ENCODE measurements at places on chromosomes 5 and 9. TPM values are rescaled to one million over a fixed set of nuclear protein-coding genes. Genes with fewer than 3 reads are reported as not detected.

Gene ADAMTS2
- total RNA-seq: 3.0 TPM

Gene EQTN
- 3.4 TPM for total RNA-seq

Gene EGFL7
- 16.5 TPM for total RNA-seq

Gene HAPLN1
- 2.3 TPM for total RNA-seq

Gene CEP72
- total RNA-seq: 17.2 TPM

DNA sequence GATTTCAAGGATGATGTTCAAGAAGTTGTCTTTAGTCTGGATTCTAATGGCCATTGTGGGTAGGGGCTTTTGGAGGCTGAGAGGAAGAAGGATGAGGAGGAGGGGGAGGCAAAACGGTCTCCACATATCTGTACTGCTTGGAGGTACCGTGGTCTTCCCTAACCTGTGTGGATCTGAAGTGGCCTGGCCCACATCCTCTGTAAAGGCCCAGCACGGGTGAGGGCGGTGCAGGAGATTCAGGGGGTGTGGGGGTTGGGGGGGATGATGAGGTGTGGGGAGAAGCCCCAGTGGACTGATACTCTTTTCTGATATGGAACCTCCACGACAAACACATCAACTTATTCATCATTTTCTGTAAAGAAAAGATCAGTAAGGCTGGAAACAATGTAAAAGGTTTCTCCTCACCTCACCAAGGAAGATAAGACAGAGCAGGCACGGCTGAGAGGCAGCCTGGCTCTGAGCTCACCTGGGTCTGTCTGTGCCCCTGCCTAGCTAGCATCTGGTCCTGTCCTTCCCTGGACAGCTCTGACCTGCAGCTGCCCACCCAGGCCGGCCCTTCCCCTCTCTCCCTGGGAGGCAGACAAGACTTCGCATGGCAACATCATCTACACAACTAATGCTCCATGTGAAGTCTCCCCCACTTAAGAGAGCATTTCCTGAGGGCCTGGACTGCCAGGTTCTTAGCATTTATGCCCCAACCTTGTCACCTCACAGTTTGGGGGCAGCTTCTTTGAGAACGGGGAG lies 5.6 kb upstream of the IL3 start:
- DNase-seq: no peak

GRCh38 chr5:42787073-42787472 lies 24.6 kb downstream of the SELENOP start:
- no peak for DNase-seq

- DNase-seq: no peak
Measured at GRCh38 chr5:148817606-148818005, 8.8 kb upstream of the ADRB2 start.

DNA sequence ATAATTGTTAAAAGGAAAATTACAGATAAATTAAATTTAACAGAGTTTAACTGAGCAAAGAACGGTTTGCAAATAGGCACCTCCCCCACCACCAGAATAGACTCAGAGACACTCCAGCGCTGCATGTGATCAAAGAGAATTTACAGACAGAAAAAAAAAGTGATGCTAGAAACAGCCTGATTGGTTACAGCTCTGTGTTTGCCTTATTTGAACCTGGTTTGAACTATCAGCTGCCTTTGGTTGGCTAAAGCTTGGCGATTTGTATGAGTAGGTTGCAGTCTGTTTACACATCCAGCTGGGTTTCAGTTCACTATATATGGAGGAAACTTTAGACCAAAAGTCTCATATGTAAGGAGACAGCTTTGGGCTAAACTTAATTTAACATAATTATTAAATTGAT lies 249.1 kb downstream of the ENC1 start:
- no peak for DNase-seq

DNA sequence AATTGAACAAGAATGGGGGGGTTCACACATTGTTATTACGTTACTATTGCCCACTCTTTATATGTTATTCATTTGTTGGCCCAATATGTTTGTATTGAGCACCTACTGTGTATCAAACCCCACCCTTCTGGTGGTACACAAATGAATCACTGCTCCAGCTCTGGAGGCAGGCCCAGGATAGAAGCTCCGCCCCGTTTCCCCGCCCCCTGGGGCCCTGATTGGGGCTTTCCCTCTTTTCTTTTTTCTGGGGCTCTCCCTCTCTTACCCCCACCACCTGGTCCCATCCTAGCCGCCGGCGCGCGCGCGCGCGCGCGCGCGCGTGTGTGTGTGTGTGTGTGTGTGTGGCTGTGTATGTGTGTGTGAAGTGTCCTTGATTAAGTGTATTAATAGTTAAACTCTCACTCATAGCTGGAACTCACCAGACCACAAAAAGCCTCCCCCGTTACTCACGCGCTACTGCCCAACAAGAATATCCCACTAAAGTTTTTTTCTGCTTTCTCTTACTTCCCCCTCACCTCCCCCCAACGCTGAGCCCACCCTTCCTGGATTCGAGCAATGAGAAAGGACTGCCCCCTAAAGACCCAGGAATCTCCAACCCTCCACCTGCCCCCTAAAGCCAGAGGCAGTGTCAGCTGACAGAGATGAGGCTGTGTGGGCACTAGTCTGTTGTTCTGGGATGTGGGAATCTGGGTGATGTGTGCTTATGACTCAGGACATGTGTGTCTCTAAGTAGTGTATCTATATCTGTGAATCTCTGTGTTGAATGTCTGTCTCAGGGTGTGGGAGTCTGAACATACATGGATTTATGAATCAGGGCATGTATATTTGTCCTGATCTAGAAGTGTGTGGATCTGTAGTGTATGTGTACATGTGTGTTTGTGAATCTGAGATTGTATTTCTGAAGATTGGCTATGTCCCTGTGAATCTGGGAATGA lies 4.0 kb downstream of the CXXC5 start:
- peak; percentile 90 for DNase-seq

GRCh38 chr5:178995341-178995690 lies 196 bp upstream of the GRM6 start:
- DNase-seq: no peak

DNA sequence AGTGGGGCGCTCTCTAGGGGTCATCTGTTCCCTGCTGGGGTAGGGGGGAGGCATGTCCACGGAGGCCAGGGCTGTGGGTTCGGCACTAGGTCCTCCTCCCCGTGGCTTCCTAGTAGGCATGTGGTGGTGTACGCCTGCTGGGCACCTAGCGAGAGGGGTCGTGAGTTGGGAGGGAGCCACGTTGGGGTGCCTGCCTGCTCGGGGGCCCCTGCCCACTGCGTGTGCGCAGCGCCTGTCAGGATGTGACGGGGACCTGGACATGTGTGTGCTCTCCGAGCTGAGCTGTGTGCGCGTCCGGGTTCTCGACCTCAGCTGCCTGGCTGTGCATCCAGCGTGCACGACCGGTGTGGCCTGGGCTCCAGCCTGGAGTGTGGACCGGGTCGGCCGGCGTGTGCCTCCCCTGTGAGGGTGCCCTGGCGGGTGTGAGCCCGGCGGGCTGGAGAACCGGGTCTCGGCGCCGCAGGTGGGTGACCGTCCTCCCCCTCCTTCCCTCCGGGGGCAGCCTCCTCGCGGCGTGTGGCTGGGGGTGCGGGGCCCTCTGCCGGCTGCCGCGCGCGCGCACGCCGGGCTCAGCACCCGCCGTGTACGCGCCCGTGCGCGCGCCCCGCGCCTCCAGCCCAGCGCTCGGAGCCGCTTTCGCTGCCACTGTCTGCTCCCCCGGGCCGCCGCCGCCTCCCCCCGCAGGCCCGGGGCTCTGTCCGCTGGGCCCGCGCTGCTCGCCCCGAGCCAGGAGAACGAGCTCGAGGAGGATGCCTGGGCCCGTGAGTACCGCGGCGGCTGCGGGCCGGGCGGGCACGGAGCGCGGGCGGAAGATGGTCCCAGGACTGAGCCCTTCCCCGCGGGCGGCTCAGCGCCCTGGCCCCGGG lies at the start of gene PRR7:
Gene PRR7 (plus strand): TSS at position 615 of the 866 bp plus-strand sequence. CDS start 8,254 bp downstream, outside the sequence.
- peak; percentile 86 for DNase-seq

- DNase-seq: no peak
Measured at GRCh38 chr9:2340046-2340760, 281.4 kb upstream of the VLDLR start.

GRCh38 chr9:131402738-131403492 lies 9.0 kb downstream of the PRRC2B start:
- DNase-seq: peak; percentile 82

GRCh38 chr9:130421802-130422276 lies 22.9 kb upstream of the ASS1 start:
- peak; percentile 80 for DNase-seq

GRCh38 chr5:173187054-173187743 lies 42.9 kb downstream of the BNIP1 start:
- peak; percentile 24 for DNase-seq

- DNase-seq: no peak
Measured at GRCh38 chr5:11863911-11864310, 40.3 kb downstream of the CTNND2 start.

DNA sequence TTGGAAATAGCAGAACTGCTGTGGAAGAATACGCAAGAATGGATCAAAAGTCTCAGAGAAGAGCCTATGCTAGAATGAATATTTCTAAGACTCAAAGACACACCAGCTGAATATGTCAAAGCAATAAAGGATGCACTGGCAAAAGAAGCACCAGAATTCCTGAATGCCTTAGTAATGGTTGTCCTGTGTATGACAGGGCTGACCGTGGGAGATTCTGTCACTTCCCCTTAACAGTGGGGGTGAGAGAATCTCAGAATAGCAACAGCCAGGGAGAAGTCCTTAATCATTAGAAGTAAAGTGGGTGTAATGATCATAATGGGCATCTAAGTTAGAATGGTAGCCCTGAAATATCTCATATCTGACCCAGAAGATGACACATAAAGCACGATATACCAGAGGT lies 14.6 kb upstream of the PRR16 start:
- no peak for DNase-seq

DNA sequence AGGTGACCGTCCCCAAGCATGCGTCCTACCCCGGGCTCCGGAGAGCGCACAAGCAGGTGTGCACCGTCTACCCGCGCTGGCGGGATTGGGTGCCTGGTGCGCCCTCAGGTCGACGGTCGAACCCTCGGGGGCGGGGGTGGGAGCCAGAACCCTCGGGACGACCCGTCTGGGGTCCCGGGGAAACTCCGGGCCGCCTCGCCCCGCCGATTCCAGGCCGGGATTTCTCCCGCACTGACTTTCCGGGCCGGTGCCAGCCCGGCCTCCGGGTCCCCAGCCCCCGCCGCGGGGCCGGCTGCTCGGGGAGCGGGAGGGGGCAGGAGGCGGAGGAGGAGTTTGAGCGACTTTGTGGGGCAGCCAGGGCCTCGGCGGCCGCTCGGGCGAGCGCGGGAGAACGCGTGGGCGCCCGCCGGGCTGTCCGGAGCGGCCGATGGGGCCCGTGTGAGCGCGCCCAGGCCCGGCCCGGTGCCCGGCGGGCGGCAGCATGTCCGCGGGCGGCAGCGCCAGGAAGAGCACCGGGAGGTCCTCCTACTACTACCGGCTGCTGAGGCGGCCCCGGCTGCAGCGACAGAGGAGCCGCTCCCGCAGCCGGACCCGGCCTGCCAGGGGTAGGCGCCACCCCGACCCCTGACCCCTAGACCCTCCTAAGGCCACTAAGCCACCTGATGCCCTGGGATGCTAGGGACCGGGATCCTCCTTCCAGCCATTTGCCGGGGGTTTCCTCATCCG lies at the start of gene DAB2IP:
Gene DAB2IP (plus strand): TSS at position 340 of the 726 bp plus-strand sequence. CDS start 142 bp downstream, at position 482.
- peak; percentile 94 for DNase-seq

DNA sequence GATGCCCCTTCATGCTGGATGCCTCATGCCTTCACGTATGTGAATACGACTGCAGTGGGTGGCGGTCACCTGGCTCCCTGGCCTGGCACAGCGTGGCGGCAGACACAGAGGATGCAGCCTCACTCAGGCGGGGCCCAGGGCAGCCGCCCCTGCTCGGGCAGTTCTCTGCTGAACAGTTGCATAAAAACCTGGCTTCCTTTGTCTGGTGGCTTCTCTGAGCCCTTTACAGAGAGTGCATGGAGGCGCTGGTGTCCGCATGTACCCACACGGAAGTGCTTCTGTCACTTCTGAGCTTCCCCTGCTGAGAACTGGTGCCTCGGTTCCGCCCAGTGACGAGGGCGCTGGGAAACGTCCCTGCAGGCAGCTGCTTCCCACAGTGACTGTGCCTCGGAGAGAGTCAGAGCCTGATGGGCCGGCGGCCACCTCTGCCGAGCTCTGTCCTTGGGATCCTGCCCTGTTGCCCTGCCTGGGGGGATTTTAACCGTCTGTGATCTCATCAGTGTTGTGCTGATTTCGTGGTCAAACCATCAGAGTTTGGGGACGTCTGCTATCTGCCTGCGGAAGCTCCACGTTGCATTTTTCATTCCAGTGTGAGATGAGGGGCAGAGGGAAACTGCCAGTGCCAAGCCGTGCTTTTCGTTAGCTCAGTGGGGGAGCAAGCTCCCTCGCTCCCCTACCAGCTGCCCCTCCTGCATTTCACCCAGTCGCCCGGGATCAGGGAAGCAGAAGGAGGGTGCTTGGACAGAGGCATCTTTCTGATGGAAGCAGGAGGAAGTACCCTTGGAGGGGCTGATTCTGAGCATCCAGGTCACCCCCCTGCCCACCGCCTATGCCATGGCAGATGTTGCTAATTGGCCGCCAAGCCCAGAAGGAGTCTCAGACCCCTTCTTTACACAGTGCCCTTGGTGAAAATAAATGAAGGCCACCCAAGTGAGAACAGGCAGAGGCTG lies 153.0 kb upstream of the COL5A1 start:
- no peak for DNase-seq

GRCh38 chr5:39586185-39586584 lies 161.4 kb upstream of the DAB2 start:
- DNase-seq: no peak

All from neural progenitor cell (in vitro differentiated cells).